ENCODE measurements at places on chromosomes 1 and 21.

DNA sequence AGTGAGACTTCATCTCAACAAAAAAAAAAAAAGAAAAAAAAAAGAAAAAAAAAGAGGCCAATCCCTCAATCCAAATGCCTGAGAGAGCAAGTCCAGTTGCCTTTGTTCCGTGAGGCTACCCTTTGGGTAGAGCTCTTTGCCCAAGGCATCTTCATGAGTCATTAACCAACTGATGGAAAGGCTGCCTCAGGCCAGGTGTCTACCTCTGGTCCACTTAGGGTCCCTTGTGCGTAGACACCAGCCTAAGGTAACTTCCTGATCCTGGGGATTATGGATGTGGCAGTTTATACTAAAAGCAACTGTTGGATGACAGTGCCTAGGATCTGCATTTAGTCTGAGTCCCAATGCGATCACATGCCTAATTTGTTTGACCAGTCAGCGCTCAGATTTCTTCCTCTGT is 20.7 kb upstream of the ZNF326 start:
- no peak for DNase-seq

- no peak for DNase-seq
Observed at GRCh38 chr21:39022863-39023693, 160.2 kb downstream of the PSMG1 start.

DNA sequence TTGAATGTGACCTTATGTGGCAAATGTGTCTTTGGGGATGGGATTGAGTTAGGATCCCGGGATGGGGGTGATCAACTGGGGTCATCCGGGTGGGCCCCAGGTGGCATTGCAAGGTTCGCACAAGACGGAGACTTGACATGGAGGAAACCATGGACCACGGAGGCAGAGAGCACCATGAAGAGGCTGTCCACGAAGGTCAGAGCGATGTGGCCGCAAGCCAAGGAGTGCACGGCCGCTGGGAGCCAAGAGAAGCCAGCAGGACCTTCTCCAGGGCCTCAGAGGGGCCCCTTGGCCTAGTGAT is 22.3 kb upstream of the COL18A1 start:
- no peak for DNase-seq

- no peak for DNase-seq
Observed at GRCh38 chr1:29352719-29353420, 116.5 kb downstream of the PTPRU start.

DNA sequence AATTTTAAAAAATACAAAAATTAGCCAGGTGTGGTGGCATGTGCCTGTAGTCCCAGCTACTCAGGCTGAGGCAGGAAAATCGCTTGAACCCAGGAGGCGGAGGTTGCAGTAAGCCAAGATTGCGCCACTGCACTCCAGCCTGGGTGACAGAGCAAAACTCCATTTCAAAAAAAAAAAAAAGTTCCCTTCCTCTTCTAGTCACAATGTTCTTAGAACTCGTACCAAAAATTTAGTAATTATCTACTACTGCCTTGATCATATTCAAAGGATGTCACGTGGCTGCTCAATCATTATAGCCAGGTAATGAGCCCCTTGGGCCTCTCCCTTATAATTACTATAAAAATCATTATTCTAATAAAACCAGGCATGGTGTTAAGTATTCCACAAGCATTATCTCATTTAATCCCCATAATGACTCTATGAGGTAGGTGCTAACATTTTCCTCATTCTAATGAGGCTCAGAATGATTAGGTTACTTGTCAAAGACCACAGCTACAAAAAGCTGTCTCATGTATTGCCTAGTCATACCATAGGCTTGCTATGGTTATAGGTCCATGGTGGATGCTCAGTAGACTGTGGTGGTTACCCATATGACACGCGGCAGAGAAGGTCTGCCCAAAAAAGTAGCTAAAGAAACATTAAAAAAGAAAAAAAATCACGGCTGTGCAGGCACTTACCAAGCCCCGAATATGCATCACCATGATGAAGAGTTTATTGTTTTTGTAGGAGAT is 15.5 kb upstream of the PPP1R15B start:
- DNase-seq, result no peak

GRCh38 chr1:201335174-201335870 is 42.2 kb downstream of the TNNT2 start:
- no peak for DNase-seq

GRCh38 chr1:71950579-71950978 is 331.8 kb downstream of the NEGR1 start:
- DNase-seq, result no peak

GRCh38 chr21:29264721-29265120 is 34.0 kb upstream of the BACH1 start:
- DNase-seq, result no peak

- no peak for DNase-seq
Observed at GRCh38 chr1:65319141-65319540, 9.8 kb downstream of the DNAJC6 start.

DNA sequence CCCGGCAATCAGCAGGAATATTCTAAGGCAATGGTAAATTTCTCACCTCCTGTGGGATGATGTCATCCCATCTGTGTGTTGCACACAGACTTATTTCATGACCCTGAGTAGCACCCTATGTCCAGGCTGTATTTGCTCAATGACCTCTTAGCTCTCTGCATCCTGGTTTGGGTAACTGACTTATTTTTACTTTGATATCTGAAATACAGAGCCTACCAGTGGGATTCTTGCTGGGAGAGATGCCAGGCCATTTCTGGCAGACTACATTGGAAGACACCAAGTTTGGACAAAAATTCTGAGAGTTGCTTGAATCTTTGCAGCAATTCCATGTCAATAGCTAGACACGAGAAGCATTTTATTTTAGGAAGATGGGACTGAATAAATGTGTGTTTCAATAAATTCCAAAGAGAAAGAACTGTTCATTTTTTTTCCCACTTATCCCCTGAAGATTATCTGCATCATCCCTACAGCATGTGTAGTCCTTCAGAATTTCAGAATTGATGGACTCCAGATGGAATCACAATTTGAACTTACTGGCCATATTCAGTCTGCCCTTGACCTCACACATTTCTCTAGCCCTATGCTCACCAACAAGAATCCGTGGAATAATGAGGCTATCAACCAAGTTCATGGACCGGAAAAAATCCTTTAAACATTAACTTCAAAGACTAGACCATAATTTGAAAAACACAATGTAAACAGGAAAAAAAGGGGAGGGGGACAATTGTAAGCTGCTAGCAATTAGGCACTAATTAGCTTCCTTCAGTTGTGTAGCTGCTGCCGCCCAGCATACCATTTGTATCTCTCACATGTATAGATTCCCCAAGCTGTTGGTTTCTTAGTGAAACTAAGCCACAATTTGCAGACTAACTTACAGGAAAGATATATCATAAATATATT is 226.5 kb downstream of the HMCN1 start:
- no peak for DNase-seq

- DNase-seq, result no peak
Observed at GRCh38 chr1:181036107-181036836, 2.5 kb downstream of the MR1 start.

DNA sequence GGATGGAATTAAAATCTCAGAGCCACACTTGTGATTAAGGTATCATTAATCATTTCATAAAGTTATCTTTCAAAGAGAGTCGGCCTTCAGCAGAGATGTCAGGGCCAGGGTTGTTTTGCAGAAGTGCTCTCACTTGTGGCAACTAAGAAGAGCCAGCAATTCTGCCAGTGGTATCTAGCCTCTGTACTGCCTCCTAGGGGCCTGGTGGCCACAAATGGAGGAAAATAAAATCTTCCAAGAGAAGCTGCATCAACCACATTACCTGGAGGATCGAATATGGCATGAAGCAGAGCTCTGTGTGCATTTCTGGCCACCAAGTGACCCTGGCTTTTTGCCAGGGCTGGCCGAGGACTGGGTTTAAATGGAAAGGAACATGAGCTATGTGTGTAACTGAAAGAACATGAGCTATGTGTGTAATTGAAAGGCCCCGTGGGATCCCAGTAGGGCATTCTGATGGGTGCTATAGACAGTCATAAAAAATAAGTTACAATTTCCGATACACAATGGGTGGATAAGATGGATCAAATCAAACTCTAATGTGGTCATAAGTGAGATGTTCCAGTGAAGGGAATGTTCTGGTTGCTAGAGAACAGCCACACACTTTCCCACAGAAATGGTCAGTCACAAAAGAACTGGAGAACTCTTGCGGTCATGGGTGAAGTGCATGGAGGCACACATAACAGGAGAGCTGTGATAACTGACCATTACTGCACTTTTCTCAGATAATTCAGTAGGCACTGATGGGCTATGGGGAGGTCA is 335.8 kb downstream of the CAMTA1 start:
- DNase-seq, result no peak

GRCh38 chr1:68057564-68057963 is 7.1 kb upstream of the DIRAS3 start:
- no peak for DNase-seq
